Heart left ventricle (tissue), 16 donors: ENCODE measurements at places on chromosomes 4 and X. TPM values are rescaled to one million over a fixed set of nuclear protein-coding genes. Genes with fewer than 3 reads are reported as not detected.

GRCh38 chr4:153082322-153083301 is 121.6 kb upstream of the TRIM2 start:
- DNase-seq, result no peak

DNA sequence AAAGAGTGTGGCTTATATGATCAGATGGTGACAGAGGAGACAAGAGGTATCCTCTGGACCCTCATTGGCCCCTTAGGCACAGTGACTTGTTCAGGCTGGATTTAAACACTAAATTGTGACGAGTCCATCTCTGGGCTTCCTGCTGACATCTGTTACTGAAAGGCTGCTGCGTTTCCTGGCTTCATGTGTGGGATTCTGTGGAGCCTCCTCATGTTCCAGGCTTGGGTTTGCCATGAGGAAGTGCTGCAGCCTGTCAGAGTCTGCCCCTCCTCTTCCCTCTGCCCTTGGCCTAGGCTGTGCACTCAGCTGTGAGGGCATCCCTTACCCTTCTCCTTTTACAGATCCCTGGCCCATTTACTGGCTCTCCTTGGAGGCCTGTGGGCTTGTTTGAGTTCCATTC is 159.1 kb upstream of the TTC29 start:
- DNase-seq, result no peak

DNA sequence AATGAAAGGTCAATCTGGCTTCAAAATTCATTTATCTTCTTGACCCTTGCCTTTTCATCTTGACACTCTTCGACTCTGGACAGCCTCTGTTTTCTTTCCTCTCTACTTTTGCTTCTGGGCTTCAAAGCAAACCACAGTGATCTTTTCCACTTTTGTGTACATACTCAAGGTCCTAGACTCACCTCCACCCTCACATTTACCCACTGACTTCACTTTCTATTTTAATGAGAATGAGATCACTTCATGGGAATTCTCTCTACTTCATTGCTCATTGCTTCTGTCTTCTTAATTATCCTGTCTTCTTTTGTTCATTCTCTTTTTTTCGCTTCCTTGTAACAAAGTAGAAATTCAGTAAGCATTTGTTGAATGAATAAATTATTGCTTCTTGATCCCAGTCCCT is 330.1 kb upstream of the HAND2 start:
- no peak for DNase-seq

The PPA2 gene
- 110 TPM for total RNA-seq

DNA sequence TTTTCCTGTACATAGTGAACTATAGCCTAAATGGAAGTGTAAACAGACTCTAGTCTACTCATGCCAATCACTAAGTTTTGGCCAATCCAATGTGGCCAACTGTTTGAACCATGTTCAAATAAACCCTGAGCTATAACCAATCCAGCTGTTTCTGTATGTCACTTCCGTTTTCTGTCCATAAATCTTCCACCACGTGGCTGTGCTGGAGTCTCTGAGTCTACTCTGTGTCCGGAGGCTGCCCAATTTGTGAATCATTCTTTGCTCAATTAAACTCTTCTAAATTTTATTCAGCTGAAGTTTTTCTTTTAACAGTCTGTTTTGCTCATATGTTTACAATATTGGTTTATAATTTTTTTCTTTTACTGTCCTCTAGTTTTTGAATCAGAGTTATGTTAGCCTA is 112.3 kb upstream of the BANK1 start:
- DNase-seq, result no peak

The CLDN2 gene
- total RNA-seq, result not detected

- no peak for DNase-seq
Observed at GRCh38 chr4:25021216-25021615, 9.5 kb downstream of the LGI2 start.

The ABLIM2 gene
- 15.5 TPM for total RNA-seq

DNA sequence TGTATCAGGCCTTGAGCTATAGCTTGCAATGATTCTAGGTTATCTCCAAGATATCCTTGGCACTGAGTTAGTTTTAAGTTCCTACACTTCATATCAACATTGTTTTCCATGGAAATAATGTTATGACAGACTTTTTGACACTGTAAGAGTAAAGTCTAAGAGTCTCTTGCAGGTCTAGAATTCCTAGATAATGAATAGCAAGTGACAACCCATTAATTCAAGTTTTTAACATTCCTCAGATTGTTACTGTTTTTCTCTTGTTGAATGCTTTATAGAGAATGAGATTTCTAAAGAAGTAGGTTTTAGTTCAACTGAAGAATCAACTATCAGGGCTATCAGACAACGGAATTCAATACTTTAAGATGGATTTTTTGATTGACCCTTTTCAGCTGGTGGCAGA is 276.1 kb downstream of the PPP3CA start:
- DNase-seq, result no peak

DNA sequence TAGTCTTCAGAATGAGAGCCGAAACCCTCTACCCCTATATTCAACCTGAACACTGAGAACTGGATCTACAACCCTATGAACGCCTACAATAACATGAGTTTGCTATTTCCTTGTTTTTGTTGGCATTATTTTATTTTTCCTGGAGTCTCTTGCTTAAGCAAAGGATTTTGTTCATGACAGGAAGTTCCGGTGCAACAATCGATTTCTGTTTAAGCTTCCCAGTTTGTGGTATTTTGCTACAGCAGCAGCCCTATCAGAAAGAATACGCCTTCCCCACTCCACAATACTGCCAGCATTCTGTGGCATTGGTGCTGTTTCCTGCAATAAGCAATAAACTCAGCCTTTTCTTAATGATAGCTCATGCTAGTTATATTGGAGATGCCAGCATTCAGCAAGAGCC is 60.9 kb downstream of the NPY5R start:
- DNase-seq, result no peak

- DNase-seq, result no peak
Observed at GRCh38 chrX:88355252-88355651, 391.8 kb upstream of the CPXCR1 start.

DNA sequence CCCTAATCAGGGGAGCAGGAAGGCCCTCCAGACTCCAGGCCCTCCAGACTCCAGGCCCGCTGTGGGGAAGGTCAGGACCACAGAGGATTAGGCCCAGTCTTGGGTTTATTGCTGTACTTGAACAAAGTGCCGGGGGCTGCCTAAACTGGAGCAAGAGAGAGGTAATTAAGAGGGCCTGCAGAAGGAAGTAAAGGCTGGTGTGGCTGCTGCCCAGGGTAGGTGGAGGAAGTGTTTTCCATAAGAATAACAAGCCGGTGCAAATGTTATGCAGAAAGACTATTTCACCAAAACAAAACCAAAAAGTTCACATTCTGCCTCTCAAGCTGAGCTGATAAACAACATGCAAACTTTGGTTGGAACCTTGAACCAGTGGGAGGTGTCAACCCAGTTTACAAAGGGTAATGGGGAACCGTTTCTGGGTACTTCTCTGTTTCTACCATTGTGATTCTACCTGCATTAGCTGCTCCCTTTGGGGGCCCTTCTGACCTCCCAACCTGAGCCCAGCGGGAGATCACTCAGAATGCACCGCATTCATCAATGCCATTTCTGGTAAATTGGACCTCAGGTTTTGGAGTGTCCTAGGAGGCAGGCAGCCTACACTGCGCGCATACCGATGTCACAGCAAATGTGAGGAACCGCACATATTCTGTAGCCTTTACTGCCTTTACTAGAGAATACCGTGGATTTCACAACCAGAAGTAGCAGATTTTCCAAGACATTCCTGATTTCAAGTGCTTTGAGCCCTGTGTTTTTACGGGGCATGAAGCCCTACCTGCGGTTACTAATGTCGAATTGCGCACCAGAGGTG is 59.7 kb upstream of the BCOR start:
- DNase-seq, result no peak

DNA sequence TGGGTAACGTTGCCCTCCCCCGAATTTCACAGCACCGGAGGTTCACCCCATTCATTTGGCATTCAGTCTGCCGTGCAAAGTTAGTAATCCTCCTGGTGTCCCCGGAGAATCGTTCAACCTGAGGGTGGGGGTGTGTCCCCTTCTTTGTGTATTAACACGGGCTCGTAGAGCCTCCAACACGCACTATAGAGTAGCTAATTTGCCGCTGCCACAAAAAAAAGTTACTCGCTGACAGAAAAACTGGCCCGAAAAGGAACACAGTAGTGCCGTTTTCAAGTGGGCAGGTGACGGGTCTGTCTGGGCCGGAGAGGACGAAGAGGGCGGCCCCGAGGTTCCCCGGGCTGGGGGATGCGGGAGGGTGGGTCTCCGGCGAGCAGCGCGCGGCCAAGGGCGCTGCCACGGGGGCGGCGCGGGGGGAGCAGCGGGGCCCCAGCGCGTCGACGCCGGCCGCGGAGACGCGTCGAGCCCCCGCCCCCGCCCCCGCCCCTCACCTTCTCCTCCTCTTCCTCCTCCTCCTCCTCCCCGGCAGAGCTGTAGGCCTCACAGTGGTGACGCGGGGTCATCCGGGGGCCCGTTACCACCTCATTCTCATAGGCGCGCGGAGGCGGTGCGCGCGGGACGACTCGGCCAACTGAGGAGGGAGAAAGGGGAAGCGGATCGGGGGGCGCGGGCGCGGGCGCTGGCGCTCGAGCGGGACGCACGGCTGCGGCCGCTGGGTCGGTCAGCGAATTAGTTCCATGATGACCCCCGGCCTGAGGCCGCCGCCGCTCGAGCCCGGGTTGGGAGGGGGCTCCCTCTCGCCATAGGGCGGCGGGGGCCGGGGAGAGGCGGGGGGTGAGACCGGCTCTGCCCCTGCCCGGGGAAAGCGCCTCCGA is 571 bp downstream of the CCNI start:
- DNase-seq, result peak; percentile 91

The BMP15 gene
- not detected for total RNA-seq

The IL21 gene
- not detected for total RNA-seq

DNA sequence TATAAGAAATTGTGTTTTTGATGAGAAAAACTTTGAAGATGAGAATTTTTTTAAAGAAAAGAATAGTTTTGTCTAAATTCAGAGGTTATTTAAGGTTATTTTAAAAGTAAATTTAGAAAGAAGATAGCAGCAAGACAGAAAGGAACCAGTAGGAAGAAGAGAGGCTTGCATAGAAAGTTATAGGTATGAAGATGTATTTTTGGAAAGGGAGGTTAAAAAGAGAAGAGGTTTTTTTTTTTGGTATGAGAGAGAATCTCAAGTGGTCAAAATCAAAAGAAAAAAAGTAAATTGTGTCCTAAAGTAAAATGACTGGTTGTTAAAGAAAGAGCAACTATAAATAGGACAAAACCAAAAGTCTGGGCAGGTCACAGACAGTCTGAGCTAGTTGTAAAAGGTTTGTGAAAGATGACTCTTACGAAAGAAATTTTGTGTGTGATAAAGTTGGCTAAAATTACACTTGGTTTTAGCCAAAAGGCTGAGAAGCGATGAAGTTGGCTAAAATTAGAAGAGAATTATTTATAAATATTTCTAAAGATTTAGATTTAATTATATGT is 16.4 kb upstream of the EIF4E start:
- DNase-seq, result no peak

The PLS3 gene
- total RNA-seq, result 61.8 TPM

DNA sequence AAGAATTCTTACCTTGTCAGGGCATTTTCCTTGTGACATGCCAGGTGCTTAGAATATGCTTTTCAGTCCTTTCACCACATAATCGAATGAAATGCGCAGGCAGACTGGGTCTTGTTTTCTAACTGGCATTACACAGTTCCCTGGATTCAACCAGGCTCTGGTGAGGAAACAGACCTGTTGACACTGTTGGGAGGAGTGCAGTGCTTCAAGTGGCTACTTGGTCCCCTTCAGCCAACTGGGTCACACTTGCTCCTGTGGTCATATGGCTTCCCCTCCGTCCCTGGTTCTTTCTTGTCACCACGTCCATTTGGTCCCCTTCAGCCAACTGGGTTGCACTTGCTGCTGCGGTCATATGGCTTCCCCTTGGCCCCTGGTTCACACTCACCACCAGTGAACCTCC is 9.7 kb downstream of the SMIM20 start:
- no peak for DNase-seq

- no peak for DNase-seq
Observed at GRCh38 chr4:105283501-105283900, 136.8 kb downstream of the TET2 start.

GRCh38 chr4:110680265-110680664 is 57.4 kb upstream of the PITX2 start:
- DNase-seq, result no peak

- DNase-seq, result no peak
Observed at GRCh38 chrX:23854945-23855344, 52.8 kb downstream of the APOO start.

DNA sequence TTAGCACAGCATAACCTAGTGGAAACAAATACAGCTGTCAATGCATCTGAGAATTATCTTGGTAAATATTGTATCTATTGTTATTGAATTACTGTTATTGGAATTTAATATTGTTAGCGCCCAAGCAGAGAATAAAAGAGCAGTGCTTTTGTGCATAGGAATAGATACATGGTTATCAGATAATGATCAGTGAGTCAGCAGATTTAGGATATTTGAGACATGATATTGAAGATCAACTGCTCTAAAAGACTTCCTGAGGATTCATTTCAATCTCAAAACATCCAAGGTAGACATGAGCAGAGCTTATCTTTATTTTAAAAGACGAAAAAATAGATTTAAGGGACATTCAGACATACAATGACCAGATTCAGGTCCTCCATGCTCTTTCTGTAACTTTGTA is 10.6 kb upstream of the H2AZ1 start:
- DNase-seq, result no peak

DNA sequence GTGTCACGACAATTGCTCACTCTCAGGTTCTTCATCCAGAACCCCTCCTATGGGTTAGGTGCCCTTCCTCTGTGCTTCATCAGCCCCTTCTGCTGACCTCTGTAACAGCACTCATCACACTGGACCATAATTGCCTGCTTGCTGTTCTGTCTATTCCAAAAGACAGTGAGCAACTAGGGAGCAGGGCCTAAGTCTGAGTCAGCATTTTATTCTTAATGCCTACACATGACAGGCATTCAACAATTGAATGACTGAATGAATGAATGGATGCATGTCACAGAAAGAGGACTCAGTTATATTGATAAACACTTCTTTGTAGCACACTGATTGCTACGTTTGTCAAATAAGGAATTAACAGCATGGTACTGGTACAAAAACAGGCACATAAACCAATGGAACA is 317.0 kb downstream of the ZIC3 start:
- no peak for DNase-seq

GRCh38 chr4:91924625-91925024 is 379.1 kb upstream of the GRID2 start:
- no peak for DNase-seq
